ENCODE measurements at places on chromosomes 6 and 20. TPM values are rescaled to one million over a fixed set of nuclear protein-coding genes. Genes with fewer than 3 reads are reported as not detected.

DNA sequence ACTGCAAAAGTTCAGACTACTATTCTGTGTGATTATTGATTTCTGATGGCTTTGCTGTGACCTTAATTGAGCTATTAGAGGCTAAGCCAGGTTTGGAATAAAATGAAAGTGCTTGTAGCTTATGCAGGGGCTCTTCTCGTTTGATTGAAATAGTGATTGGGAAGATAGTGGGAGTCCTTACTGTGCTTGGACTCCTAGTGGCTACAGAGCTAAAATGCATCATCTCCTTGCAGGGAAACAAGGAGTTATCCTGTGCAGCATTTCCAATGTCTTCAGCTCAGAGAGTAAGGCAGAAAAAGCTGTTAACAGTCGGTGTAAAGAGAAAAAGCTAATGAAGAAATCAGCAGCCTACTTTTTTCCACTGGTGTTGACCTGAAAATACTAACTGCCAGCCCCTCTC is 173.5 kb downstream of the SLC35F1 start:
- no peak for DNase-seq

The LTB gene
- 5.3 TPM for total RNA-seq

DNA sequence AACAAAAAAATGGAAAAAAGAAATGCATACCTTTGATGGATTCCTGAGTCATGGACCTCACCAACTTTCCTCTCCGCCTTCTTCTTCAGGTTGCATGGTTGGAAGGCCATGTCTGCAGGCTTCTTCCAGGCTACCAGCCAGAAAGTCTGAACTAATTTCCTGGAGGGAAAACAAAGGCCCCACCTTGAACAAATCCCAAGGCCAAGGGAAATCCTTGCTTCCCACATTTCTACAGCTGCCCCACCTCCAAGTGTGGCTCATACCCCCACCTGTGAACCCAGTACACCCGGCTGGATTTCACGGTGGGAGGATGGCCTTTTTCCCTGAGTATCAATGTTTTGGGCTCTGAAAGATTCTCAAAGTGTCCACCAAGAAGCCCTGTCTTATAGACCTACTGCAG is 22.4 kb downstream of the IL17A start:
- DNase-seq, result no peak

GRCh38 chr6:51099201-51099600 is 280.5 kb downstream of the TFAP2B start:
- no peak for DNase-seq

- DNase-seq, result no peak
These were observed 1346.8 kb upstream of the GJE1 start for GRCh38 chr6:140785926-140786325.

DNA sequence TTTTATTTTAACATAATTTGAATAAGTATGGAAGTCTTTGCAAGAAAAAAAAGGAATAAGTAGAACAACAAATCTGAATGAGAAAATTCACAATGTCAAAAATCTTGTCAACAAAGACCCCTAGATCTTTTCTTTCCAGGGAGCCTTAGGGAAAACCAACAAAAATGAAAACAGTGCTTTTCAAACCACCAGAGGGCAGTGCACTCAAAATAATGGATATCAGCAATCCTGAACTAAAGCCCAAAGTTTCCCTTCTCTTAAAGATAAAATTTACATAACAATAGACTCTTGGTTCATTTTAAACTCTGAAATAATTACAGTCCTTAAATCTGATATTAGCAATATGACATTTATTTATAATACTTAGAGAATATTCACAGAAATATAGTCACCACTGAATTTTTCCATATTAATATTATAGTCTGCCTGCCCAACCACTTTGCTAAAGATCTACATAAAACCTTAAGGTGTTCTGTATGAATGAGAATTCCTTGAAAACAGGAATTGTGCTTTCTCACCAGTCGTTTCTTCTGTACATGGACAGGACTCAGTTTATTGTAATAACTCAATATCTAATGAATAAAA is 105.3 kb upstream of the BMP5 start:
- no peak for DNase-seq

DNA sequence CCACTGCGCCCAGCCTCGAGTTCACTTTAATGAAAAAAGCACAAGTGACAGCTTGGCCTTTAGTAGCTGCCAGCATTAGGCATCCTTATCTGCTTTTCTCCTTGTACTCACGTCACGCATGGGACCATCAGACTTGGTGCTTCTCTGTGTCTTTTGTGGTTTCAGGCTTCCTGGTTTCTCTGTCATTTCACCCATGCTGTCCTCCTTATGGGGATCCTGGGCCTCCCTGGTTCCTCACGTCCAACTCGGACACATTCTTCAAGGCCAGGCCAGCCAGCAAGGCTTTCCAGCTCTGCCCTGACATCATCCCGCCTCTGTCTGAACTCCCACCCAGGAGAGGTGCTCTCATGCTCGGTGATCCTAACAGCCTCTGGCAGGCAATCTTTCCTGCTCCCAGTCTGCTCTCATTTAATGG is 83.2 kb downstream of the TIAM2 start:
- no peak for DNase-seq

DNA sequence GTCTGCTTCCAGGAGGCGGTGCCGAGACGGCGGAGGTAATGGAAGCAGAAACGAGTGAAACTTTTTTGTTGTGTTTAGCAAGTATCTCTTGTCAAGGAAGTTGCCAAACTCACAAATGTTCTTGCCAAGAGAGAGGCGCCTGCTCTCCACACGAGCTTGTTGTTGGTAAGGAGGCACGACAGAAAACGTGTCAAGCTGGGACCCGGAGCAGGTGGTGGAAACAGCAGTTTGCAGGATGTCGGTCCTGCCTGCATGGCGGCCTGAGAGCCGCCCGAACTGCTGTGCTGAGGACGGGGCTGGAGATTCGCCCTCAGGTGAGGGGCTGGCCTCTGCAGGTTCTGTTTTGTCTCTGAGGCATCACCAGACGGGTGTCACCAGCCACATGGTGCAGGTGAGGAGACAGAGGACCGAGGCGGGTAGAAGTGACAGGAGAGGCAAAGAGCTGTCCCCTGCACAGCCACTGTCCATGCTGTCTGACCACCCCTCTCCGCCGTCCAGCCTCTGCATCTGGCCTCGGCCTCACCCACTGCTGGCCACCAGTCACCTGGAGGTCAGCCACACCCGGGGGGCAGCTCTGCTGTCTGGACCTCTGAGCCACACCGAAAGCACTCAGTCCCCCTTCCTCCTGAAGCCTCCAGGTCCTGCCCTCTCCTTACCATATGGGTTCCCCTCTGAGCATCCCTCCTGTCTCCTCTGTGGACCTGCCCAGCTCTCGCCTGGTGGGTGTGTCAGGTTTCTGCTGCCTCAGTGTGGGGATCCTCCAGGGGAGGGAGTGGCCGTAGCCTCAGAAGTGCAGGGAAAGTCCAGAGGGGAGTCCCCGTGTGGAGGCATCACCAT is 261.5 kb downstream of the TAF4 start:
- no peak for DNase-seq

DNA sequence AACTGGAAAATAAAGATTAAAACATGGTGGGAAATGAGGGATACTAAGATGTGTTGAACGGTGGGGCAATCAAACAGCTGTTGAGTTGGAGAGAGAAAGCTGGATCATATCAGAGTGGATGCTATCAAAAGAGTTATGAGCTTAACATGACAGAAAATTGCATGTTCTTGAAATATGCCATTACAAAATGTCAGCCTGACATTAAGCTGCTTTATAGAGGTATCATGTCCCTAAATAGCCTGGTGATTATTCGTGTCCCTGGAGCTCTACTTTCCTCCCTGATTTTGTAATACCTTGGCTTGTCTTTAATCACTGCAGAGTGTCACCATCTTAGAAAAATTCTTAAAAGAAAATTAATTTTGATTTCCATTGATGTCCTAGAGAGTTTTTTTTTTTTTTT is 223.1 kb downstream of the PHF3 start:
- no peak for DNase-seq

GRCh38 chr20:62771396-62772102 is 24.7 kb upstream of the MRGBP start:
- DNase-seq, result no peak

The CFAP206 gene
- 0.42 TPM for total RNA-seq

The ID4 gene
- total RNA-seq, result 3.7 TPM

DNA sequence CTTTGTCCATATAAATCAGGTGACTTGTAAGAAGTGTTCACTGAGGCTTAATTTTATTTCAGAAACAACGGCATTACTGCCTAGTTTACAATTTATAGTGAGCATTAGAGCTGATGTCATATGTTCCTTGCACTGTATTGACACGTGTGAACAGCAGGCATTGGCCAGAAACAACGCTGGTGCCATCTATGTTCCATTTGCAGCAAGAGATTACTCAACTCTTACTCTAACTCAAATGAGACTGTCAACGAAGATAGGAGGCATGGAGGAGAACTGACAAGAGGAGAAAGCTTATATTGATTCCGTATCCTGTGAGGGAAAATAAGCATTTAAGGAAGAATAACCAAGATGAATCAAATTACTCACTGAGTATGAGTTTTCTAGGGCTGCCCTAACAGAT is 48.4 kb downstream of the MTFR2 start:
- no peak for DNase-seq

DNA sequence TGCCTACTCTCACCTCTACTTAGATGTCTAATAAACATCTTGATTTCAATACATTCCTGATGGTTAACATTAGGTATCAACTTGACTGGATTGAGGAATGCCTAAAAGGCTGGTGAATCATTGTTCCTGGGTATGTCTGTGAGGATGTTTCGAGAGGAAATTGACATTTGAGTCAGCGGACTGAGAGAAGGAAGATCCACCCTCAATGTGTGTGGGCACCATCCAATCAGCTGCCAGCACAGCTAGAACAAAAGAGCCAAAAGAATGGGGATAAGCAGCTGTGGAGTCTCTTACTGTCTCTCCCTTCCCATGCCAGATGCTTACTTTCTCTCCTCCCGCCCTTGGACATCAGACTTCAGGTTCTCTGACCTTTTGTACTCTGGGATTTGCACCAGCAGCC is 128.6 kb upstream of the HS3ST5 start:
- DNase-seq, result no peak

DNA sequence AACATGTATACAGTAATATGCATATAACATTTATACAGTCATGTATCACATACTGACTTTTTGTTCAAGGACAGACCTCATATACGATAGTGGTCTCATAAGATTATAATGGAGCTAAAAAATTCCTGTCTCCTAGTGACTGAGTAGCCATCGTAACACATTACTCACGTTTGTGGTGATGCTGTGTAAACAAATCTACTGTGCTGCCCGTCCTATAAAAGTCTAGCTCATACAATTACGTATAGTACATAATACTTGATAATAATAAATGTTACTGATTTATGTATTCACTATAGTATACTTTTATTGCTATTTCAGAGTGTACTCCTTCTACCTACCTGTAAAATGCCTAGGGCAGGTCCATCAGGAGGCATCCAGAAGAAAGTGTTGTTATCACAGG is 17.4 kb downstream of the SERAC1 start:
- DNase-seq, result no peak

The MATN4 gene
- not detected for total RNA-seq

The KATNA1 gene
- total RNA-seq, result 8.3 TPM

DNA sequence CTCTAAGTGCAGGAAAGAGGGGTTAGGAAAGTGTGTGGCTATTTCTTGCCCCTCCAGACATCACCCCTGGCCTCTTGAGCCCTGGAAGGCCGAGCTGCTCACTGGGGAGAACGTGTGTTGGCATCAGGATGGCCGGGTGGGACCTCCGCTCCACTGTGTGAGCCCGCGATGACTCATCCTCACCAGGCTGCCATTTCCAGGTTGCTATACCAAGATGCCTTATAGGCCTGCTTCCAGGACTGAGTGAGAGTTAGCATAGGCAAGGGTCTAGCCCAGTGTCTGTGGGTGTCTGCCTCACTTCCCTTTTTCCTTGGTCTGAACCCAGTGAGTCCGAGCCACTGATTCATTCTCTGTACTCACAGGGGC is 105.0 kb downstream of the MRPL14 start:
- no peak for DNase-seq

The LRP11 gene
- 7.2 TPM for total RNA-seq

The APCDD1L gene
- not detected for total RNA-seq

GRCh38 chr6:147382945-147383554 is 125.4 kb upstream of the SAMD5 start:
- no peak for DNase-seq

The SOX18 gene
- total RNA-seq, result 3.1 TPM

The PBOV1 gene
- total RNA-seq, result not detected

GRCh38 chr20:3729811-3730540 is 2.5 kb upstream of the HSPA12B start:
- no peak for DNase-seq

- DNase-seq, result no peak
These were observed 131.1 kb downstream of the JARID2 start for GRCh38 chr6:15376900-15377487.

DNA sequence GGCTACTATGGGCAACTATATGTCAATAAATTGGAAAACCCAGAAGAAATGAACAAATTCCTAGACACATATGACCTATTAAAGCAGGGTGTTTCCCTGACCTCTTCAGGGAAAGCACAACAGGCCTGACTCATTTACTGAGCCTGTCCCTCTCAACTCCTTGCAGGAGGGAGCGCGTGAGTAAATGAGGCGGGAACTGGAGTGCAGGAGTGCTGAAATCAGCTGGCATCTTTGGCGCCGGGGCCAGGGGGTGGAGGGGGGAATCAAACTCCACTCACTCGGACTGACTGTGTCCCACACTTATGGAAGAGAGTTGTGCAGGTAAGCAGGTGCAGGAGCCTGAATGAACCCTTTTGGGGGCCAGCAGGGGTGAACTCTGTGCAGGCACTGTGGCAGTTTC is 671.2 kb upstream of the PTCHD4 start:
- no peak for DNase-seq

- no peak for DNase-seq
These were observed 37.4 kb downstream of the COX4I2 start for GRCh38 chr20:31674895-31675827.

DNA sequence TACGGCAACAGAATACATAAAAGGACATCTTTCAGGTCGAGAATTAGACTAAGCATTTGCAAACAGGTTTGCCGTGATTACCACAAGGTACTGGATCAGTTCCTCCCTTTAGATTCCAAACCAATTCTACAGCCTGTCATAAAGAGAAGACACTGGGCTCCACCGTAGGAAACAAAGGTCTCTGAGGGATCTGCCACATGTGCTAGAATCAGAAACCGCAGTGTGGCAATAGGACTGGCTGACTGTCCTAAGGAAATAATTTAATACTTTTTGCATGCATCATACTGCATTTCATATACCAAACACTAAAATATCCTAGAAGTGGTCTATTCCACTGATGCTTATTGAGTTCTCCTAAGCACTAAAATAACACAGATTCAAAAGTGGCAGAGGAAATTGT is 59.2 kb downstream of the POPDC3 start:
- DNase-seq, result no peak

DNA sequence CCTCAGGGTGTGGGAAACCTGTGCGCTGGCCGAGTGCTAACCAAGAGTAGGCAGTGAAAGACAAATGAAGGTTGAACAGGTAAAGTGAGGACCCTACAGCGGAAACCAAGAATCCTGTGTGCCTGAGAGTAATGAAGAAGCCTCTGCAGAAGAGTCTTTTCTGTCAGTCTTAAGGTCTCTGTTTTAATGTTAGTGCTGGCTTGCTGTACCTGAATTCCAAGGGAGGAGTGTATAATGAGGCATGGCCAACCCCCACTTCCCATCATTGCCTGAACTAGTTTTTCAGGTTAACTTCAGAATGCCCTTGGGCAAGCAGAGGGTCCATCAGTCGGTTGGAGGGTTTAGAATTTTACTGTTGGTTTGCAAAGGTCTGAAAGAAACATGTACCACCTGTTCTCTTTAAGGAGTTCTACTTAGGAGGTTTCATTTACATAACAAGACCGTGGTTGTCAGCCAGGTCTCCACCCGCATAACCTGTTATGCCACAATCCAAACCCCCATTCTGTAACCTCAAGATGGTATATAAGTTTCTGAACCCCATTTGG is 589 bp upstream of the PDCD2 start:
- DNase-seq, result no peak

GRCh38 chr6:101395345-101395744 is 1.8 kb downstream of the GRIK2 start:
- DNase-seq, result no peak

Measured in liver (tissue), 10 donors.